Activated CD4-positive, alpha-beta memory T cell treated with anti-CD3 and anti-CD28 coated beads, Interleukin-2, amount 10 ng/mL, durations not matched to agents 7 days and 5 days (primary cell): ENCODE measurements at places on chromosomes 2 and 18. TPM values are rescaled to one million over a fixed set of nuclear protein-coding genes. Genes with fewer than 3 reads are reported as not detected.
A peak's percentile ranks its signal among the peaks of the same experiment; 100 is the strongest.

IDH1 gene
- 44.2 TPM for total RNA-seq

CUL3 gene
- 66.9 TPM for total RNA-seq

COL6A3 gene
- 1.3 TPM for total RNA-seq

CDH19 gene
- not detected for total RNA-seq

GPC1 gene
- 5.8 TPM for total RNA-seq

MC2R gene
- not detected for total RNA-seq

GRCh38 chr18:12858991-12859390 is 25.0 kb downstream of the PTPN2 start:
- no peak overlapping the region for H3K4me3 ChIP-seq
- H3K27me3 ChIP-seq, result no peaks in the 10 kb centered on the region
- peaks cover 79% of the 10 kb centered on the region for H3K4me1 ChIP-seq
- H3K36me3 ChIP-seq, result peaks cover 44% of the 10 kb centered on the region

GRCh38 chr2:186229265-186229664 is 256.8 kb upstream of the ZC3H15 start:
- no peak overlapping the region for H3K4me3 ChIP-seq
- no peaks in the 10 kb centered on the region for H3K4me1 ChIP-seq
- no peaks in the 10 kb centered on the region for H3K27me3 ChIP-seq
- no peaks in the 10 kb centered on the region for H3K36me3 ChIP-seq
- H3K27ac ChIP-seq, result no peak overlapping the region

GRCh38 chr2:165044505-165045303 is 89.4 kb upstream of the SLC38A11 start:
- no peak overlapping the region for H3K4me3 ChIP-seq
- no peak for DNase-seq
- no peaks in the 10 kb centered on the region for H3K27me3 ChIP-seq

- peaks cover 26% of the 10 kb centered on the region for H3K4me1 ChIP-seq
- peaks cover 14% of the 10 kb centered on the region for H3K27me3 ChIP-seq
- no peak for DNase-seq
- H3K4me3 ChIP-seq, result no peak overlapping the region
These were observed 113.0 kb upstream of the COPS8 start for GRCh38 chr2:236972491-236973342.

DNA sequence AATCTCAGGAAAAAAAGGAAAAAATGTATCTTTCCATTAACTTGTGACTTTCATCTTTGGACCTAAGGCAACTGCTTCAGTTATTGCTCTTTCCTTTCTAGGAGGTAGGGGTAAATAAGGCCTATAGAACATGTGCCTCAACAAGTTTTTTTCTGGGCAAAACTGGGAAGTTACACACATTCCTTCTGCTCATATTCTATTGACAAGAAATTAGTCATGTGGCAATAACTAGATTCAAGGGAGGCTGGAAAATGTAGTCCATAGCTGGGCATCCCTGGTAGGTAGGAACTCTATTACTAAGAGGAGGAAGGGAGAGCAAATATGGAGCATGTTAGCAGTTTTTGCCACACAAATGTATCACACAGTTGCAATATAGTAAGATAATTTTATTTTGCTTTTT is 37.7 kb upstream of the NEMP2 start:
- no peaks in the 10 kb centered on the region for H3K27me3 ChIP-seq
- peaks cover 5% of the 10 kb centered on the region for H3K4me1 ChIP-seq
- H3K27ac ChIP-seq, result no peak overlapping the region
- peaks cover 1% of the 10 kb centered on the region for H3K36me3 ChIP-seq
- H3K4me3 ChIP-seq, result no peak overlapping the region
- no peak for DNase-seq

DNA sequence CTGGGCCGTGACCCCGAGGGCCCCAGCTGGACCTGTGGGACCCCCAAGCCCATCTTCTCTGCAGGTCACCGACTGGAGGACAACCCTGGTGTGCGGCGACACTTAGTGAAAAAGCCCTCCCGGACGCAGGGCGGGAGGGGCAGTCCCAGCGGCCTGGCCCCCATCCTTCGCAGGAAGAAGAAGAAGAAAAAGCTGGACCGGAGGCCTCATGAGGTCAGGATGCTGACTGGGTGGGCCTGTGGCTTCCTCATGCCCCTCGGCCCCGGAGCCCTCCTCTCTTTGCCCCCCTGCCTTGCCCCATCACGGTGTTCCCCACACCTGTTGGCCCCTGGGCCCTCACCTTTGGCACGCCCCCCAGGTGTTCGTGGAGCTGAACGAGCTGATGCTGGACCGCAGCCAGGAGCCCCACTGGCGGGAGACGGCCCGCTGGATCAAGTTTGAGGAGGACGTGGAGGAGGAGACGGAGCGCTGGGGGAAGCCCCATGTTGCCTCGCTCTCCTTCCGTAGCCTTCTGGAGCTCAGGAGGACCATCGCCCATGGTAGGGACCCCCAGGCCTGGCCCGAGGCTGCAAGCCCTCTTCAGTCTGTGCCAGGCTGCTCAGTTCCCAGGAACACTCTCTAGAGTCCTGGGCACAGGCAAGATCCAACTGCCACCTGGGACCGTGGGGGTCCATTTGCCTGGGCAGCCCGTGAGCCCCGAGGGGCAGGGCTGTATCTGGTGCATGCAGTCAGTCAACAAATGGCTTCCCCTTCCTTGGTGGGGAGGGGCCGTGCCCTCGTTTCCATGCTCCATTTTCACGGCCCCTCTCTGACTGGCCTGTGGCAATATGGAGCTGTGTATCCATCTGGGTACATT is 4.7 kb downstream of the SLC4A3 start:
- no peaks in the 10 kb centered on the region for H3K36me3 ChIP-seq
- H3K27ac ChIP-seq, result no peak overlapping the region
- H3K4me1 ChIP-seq, result no peaks in the 10 kb centered on the region
- H3K27me3 ChIP-seq, result peaks cover 6% of the 10 kb centered on the region

DNA sequence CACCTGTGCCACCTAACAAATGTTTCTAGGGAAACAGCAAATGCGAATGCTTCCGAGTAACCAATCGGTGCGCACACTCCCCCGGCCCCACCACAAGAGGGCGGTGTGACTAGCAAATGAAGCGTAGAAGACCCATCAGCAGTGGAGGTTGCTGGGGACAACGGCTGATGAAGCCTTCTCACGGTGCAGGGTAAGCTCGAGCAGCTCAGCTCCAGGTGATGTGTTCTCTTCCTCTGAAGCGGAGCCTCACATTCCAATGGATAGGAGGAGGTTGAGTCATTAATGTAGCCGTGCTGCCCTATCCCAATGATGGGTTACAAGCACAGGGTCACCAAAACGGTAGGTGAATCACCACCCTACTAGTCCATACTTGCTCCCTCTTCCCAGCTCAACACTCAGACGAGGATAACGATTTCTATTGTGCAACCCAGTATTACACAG is 127.6 kb upstream of the TWIST2 start:
- H3K27me3 ChIP-seq, result peaks cover 7% of the 10 kb centered on the region
- H3K4me3 ChIP-seq, result no peak overlapping the region
- DNase-seq, result peak; percentile 51
- H3K36me3 ChIP-seq, result no peaks in the 10 kb centered on the region

- no peaks in the 10 kb centered on the region for H3K36me3 ChIP-seq
- no peaks in the 10 kb centered on the region for H3K4me1 ChIP-seq
- DNase-seq, result no peak
- H3K27ac ChIP-seq, result no peak overlapping the region
- H3K27me3 ChIP-seq, result no peaks in the 10 kb centered on the region
These were observed 73.5 kb downstream of the KCNF1 start for GRCh38 chr2:10985260-10985659.

DNA sequence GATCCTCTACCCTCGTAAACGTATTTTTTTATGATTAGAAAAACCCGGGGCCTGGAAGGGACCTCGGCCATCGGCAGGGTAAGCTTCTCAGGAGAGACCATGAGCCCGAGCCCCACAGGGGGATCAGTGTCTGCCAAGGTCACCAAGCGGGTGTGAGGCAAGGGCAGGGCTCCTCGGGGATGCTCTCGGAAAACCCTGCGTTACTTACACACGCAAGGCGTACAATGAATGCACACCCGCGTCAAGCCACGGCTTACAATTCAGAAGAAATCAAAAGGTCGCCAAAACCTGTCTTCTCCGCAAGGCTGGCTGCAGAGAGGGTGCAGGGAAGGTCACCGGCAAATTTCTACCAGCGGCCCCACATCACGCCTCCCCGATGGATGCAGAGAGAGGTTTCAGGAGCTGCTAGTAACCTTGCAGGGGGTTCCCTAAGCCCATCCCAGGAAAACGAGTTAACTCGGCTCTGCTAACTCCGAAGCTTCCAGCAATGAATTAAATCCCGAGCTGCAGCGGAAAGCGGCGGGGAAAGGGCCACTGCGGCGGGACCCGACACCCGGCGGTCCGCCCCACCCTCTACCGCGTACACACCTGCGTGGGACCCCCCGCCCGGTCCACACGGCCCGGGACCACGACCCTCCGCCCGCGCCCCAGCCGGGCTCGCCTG is 638 bp downstream of the ST3GAL5 start:
- peak overlapping the region; percentile 77 for H3K27ac ChIP-seq
- DNase-seq, result peak; percentile 38
- H3K36me3 ChIP-seq, result peaks cover 33% of the 10 kb centered on the region
- H3K4me1 ChIP-seq, result peaks cover 59% of the 10 kb centered on the region

DNA sequence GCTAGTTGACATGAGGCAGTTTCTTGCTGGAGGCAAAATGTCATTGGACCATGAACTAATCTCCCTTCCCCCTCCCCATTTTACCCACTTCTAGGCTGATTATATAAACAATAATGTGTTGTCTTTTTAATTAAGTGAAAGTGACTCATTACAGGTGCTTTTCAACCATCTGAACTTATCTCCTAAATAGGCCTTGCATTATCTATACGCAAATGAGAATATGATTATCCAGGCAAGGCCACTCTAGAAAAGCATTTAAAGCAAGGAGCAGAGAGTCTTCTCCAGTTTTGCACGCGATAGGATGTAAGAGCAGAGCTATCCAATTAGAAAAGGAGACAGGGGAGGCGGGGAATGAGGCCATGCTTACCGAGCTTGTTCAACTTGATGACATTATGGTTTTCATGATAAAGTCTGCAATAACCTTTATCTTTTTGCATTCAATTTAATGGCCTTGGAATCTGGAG is 286.1 kb upstream of the SIX3 start:
- H3K4me1 ChIP-seq, result peaks cover 2% of the 10 kb centered on the region
- H3K4me3 ChIP-seq, result no peak overlapping the region
- no peaks in the 10 kb centered on the region for H3K36me3 ChIP-seq
- H3K27ac ChIP-seq, result no peak overlapping the region

- H3K27me3 ChIP-seq, result no peaks in the 10 kb centered on the region
- H3K4me1 ChIP-seq, result peaks cover 17% of the 10 kb centered on the region
- no peak overlapping the region for H3K27ac ChIP-seq
- no peak overlapping the region for H3K4me3 ChIP-seq
These were observed 87.0 kb downstream of the FARSB start for GRCh38 chr2:222568865-222569264.

DNA sequence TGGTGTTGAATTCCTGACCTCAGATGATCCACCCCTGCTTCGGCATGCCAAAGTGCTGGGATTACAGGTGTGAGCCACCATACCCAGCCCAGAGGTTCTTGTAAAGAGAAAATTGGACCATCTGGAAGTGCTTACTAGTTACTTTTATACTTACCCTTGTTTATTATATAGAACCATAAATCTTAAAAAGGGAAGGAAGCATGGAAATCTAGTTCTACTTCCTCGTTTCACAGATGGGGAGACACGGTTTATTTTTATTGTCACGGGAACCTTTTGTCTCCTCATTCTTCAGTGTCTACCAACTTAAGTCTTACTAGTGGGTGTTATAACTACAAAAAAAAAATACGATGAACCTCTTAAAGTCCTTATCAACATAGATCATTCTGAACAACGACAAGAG is 45.8 kb upstream of the PDK1 start:
- H3K4me1 ChIP-seq, result peaks cover 8% of the 10 kb centered on the region
- DNase-seq, result no peak

GRCh38 chr2:232891621-232892071 is 21.6 kb downstream of the SNORC start:
- no peak overlapping the region for H3K4me3 ChIP-seq
- peaks cover 1% of the 10 kb centered on the region for H3K27me3 ChIP-seq
- no peaks in the 10 kb centered on the region for H3K36me3 ChIP-seq
- no peak for DNase-seq
- peaks cover 2% of the 10 kb centered on the region for H3K4me1 ChIP-seq

DNA sequence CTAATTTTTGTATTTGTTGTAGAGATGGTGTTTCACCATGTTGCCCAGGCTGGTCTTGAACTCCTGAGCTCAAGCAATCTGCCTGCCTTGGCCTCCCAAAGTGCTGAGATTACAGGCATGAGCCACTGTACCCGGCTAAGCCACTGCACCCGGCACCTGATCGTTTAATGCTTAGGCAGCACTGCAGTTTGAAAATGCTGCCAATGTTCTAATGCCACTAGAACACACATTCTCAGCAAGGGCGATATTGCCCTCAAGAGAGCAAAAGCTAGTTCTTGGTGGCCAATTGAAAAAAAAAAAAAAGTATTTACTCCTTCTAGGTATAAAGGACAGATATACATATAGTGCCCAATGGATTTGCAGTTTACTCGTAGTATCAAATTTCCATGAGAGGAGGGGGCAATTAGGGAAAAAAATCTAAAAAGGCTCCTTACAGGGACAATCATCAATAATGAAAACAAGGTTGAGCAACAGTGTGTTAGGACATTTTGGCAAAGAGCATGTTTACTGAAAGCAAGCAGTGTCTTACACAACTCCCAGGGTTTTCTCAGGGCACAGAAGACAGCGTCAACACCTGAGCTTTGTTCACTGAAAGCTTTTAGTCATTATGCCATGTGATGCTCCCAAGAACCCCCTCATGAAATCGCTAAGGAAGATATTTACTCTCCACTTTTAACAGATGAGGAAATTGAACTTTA is 199.9 kb upstream of the PKDCC start:
- H3K27ac ChIP-seq, result no peak overlapping the region
- no peak overlapping the region for H3K4me3 ChIP-seq
- H3K36me3 ChIP-seq, result no peaks in the 10 kb centered on the region
- no peak for DNase-seq
- peaks cover 39% of the 10 kb centered on the region for H3K27me3 ChIP-seq
- H3K4me1 ChIP-seq, result no peaks in the 10 kb centered on the region

DNA sequence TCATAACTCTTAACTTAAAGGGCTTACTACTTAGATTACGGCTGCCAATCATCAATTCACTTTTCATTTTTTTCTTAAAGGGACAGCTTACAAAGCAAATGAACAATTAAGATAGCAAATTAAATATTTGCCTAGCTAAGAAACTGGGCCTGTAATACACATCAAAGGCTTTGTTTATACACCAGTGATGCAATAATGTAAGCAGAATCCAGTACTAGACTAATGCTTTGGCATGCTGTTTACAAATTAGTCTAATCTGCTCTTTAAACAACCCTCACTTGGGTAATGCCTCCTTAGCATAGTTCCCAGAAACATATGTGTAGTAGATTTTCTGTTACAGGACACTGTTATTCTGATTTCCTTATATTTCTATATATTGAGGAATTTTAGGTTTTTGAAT is 105.8 kb downstream of the ARHGAP28 start:
- DNase-seq, result no peak
- no peaks in the 10 kb centered on the region for H3K36me3 ChIP-seq
- no peaks in the 10 kb centered on the region for H3K4me1 ChIP-seq
- H3K27ac ChIP-seq, result no peak overlapping the region

DNA sequence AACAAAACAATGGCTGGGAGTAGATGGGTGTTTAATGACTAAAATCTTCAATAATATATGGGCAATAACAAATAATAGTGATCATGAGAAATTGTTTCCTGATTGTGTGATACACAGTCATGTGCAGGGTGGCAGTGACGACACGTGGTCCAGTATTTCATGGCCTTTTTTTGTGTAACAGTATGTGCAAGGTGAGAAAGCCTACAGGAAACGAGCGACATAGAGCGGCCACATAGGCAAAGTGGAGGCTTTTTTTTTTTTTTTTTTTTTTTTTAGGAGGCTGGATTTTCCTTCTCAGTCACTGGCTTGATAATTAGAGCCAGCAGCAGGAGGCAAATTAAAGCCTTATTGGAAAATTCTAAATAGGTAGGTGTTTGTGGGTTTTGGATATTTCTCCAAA is 123.7 kb downstream of the MYO3B start:
- H3K4me3 ChIP-seq, result no peak overlapping the region
- peaks cover 6% of the 10 kb centered on the region for H3K27me3 ChIP-seq
- H3K4me1 ChIP-seq, result no peaks in the 10 kb centered on the region
